Thoracic aorta (tissue), 2 donors: ENCODE measurements at places on chromosomes 1 and 21. TPM values are rescaled to one million over a fixed set of nuclear protein-coding genes. Genes with fewer than 3 reads are reported as not detected.

The PEF1 gene
- 99.5 TPM for total RNA-seq

The GUCA2B gene
- total RNA-seq: not detected

The CYYR1 gene
- total RNA-seq: 15.8 TPM

The CTSE gene
- total RNA-seq: 22.2 TPM

The DNAI4 gene
- total RNA-seq: 5.9 TPM

The OR2T12 gene
- total RNA-seq: not detected

DNA sequence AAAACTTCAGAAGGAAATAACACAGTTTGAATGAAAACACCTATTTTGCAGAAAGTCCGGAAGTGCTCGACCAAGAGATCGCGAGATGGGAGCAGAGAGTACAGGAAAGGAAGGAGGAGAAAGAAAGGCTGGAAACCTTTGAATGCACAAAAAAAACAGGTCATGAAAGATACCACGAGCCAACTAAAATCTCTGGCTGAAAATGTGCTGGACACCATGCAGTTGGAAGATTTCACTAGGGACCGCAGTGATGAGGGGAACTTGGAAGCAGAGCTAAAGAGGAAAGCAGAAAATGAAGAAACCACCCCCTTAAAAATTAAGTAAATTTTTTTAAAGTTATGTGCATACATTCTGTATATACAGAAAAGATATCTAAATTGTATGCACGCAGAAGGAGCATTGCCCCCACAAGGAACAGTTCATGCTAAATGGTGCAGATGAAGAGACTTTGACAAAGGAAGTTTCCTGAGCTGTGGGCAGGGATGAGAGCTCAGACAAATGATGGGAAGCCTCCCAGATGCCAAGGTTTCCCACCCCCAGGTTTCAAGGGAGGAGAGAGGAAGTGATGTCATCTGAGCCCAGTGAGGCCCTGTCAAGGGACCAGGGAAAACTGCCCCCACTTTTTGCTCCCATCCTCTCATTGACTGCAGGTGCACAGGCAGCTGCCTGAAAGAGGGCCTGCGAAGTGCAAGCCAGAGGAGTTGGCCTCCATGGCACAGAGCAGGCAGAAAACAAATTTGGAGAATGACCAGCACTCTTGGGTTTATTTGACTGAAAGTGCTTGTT is 52.5 kb downstream of the ETS2 start:
- no peak overlapping the region for H3K4me3 ChIP-seq
- no peaks in the 10 kb centered on the region for H3K4me1 ChIP-seq
- H3K36me3 ChIP-seq: no peaks in the 10 kb centered on the region

- no peak for DNase-seq
- peaks cover 16% of the 10 kb centered on the region for H3K4me1 ChIP-seq
- no peaks in the 10 kb centered on the region for H3K36me3 ChIP-seq
- peak overlapping the region; percentile 65 for H3K27ac ChIP-seq
These were observed 45.6 kb downstream of the CHAF1B start for GRCh38 chr21:36430841-36431240.

DNA sequence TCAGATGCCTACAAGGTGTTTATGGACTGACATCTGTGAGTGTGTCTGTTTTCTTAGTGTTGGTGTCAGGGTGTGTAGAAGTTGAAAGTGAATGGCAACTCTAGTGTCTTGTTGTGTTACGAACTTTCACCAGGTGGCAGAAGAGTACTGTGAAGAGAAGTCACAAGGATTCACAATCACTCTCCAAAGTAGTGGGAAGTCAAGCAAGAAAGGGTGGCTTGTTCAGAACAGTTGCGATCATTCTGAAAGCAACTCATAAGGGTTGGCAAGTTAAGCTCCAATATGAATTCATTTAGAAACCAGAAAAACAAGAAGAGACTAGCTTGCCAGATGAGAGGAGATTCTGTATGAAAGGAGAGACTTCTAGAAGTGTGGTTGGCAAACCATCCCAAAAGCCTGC is 86.1 kb downstream of the FASLG start:
- H3K27me3 ChIP-seq: no peaks in the 10 kb centered on the region
- no peak for DNase-seq
- no peak overlapping the region for H3K27ac ChIP-seq

GRCh38 chr1:44431861-44432260 is 26.8 kb downstream of the RNF220 start:
- no peak for DNase-seq
- no peak overlapping the region for H3K4me3 ChIP-seq
- H3K36me3 ChIP-seq: no peaks in the 10 kb centered on the region

- DNase-seq: no peak
- peaks cover 7% of the 10 kb centered on the region for H3K36me3 ChIP-seq
- H3K4me3 ChIP-seq: no peak overlapping the region
- H3K27ac ChIP-seq: no peak overlapping the region
These were observed 10.5 kb downstream of the PDIK1L start for GRCh38 chr1:26121854-26122773.

DNA sequence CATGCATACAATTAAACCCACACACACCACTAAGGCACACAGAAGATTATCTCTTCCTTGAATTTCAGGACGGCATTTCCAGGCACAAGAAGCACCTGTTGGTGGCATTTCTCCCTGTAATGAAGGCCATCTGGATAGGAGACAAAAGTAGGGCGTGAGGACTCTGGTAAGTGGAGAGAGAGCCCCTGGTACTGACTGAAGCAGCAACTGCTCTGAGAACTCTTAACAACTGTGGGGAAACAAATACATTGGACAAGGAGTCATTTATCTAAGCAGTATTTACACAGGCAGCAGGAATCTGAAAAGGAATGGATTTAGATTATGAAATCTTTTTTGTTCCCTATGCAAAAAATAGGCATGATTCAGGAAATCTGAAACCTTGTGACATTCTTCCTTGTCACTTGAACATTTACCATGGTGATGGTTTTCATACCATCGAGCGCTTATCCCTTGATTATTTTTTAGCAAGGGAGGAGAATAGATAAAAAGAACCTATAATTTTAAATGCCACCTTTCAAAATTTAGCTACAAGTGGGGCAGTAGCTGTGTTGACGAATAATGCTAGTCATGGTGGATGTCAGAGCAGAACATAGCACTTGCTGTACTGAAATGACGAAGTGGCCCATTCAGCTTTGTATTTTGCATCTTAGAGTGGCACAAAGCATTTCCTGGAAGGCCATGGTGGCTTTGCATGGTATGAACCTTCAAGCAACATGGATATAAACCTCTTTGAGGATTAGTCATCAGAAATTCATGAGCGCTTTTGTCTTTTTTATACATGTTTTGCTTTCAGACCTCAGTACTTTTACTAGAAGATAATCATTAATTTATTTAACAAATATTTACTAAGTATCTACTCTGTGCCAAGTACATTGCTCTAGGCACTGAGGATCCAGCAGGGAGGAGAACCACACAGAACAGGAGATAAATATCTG is 362.0 kb downstream of the ADGRL2 start:
- H3K27me3 ChIP-seq: no peaks in the 10 kb centered on the region
- H3K4me3 ChIP-seq: no peak overlapping the region
- H3K4me1 ChIP-seq: peaks cover 4% of the 10 kb centered on the region
- H3K27ac ChIP-seq: no peak overlapping the region
- DNase-seq: no peak

- H3K4me3 ChIP-seq: no peak overlapping the region
- H3K27ac ChIP-seq: no peak overlapping the region
- no peaks in the 10 kb centered on the region for H3K36me3 ChIP-seq
- no peaks in the 10 kb centered on the region for H3K27me3 ChIP-seq
- DNase-seq: no peak
- H3K4me1 ChIP-seq: no peaks in the 10 kb centered on the region
These were observed 18.5 kb downstream of the NPHP4 start for GRCh38 chr1:5973771-5974170.

DNA sequence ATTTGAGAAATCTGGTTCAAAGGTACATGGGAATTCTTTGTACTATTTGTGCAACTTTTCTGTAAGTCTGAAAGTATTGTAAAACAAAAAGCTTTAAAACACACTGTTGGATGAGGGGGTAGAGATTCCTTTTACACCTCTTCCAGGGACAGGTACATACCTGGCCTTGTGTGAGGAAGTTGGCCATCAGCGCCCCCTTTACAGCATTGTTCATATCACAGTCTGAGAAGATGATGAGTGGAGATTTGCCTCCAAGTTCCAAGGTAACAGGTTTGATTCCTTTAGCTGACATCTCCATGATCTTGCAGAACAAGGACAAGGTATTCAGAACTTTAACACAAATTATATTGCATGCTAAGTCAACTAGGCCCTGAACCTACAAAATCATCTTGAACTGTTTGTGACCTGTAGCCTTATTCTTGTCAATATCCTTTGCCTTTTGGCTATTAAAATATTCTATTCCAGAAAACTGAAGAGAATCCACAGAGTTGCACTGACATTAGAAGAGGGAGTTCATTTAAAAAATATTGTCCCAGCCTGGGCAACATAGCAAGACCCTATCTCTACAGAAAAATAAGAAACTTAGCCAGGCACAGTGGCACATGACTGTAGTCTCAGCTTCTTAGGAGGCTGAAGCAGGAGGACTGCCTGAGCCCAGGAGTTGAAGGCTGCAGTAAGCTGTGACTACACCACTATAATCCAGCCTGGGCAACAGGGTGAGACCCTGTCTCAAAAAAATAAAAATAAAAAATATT is 18.9 kb downstream of the ALDH9A1 start:
- H3K4me1 ChIP-seq: peaks cover 12% of the 10 kb centered on the region
- DNase-seq: no peak
- no peaks in the 10 kb centered on the region for H3K27me3 ChIP-seq
- peaks cover 25% of the 10 kb centered on the region for H3K36me3 ChIP-seq

- no peaks in the 10 kb centered on the region for H3K27me3 ChIP-seq
- H3K27ac ChIP-seq: no peak overlapping the region
- no peak for DNase-seq
- H3K4me1 ChIP-seq: peaks cover 5% of the 10 kb centered on the region
- H3K36me3 ChIP-seq: no peaks in the 10 kb centered on the region
These were observed 7.8 kb upstream of the GPR61 start for GRCh38 chr1:109531826-109532364.

DNA sequence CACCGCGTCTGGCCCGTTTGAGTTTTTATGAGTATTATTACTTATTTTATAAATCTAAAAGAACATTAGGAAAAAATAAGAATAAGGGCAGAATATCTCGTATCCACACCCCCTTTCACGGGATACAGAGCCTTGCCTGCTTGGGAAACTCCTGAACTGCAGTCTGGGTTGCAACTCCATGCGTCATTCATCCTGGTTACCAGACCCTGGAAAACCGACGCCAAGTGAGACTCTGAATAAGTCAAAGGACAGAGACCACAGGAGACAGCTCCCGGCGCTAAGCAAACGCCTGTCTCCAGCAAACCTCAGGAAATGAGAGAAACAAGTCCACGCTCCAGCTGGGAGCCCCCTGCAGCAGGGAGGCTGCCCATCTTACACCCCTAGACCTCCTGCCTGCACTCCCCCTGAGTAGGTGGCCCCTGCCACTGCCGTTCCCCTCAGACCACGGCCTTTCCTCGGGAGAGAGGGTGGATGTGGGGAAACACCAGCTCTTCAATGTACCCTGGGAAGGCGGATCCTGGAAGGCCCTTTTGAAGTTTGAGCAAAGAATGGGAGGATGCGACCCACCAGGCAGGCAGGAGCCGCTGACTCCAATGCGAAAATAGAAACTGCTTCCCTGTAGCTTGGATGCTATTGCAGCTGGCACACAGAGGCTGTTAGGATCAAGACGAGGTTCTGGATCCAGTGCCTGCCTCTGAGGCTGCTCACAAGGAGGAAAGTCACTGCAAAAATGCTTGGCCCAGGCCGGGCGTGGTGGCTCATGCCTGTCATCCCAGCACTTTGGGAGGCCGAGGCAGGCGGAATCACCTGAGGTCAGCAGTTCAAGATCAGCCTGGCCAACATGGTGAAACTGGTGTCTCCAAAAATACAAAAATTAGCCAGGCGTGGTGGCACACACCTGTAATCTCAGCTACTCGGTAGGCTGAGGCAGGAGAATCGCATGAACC is 37.7 kb upstream of the GPR157 start:
- DNase-seq: no peak
- no peak overlapping the region for H3K27ac ChIP-seq
- peaks cover 36% of the 10 kb centered on the region for H3K4me1 ChIP-seq
